Effector CD8-positive, alpha-beta T cell (primary cell): ENCODE measurements at places on chromosomes 16 and 17.
A peak's percentile ranks its signal among the peaks of the same experiment; 100 is the strongest.

DNA sequence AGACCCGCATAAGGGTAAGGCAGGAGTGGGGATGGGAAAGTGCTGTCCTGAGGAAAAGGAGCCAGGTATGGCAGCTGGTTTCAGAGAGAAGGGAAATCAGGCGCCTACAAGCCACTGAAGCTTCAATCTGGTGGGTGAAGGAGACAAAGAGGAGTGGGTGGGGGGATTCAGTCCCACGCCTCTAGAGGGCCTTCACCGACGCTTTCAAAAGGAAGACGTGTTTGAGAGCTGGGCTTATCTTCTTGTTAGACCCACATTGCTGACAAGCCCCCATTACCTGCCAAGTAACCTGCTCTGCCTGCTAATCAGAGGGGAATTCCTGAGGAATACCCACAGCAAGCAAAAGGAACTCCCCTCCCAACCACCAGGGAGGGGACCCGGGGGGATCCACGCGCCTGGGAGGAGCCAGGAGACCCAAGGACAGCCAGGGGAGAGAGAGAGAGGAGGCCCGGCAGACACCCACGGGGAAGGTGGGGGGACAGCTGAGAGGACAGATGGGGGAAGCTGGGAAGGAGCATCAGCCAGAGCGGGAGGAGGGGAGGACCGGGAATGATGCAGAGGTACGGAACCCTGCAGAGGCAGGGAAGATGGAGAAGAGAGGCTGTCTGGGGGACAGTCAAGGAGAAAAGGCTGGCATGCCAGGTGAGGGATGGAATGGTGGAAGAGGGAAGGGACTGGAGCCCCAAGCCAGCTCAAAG lies 1.0 kb downstream of the MTMR4 start:
- peak; percentile 19 for DNase-seq

DNA sequence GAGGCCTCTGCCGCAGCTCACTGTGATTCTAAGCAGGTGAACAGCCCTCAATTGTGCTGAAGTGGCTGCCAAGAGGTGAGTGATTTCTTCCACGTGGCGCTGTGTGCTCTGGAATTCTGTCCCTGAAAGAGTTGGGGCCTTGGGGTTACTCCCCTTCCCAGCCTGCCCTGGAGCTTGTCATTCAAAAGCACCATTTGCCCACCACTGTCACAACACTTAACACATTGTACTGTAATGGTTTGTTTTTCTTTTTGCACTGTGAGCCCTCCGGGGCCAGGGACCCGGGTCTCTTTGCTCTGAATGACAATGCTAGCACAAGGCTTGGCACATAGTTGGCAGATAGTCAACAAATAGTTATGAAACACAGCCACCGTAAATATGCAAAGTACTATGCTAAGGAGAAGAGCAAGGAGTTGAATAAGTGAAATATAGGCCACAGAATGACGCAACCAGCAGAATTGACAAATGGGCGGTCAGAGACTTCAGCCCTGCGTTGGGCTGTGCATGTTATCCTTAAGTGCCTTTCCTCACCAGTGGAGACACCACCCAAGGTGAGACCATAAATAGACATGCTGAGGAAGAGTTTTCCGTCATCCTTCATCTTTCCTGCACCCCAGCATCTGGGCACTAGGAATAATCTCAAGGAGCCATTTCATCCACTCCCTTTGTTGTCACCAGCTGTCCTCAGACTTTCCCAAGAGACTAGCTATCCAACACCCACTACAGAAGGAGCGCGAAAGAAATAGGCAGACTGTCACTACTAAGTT lies 112.0 kb upstream of the DNAH9 start:
- DNase-seq: no peak

DNA sequence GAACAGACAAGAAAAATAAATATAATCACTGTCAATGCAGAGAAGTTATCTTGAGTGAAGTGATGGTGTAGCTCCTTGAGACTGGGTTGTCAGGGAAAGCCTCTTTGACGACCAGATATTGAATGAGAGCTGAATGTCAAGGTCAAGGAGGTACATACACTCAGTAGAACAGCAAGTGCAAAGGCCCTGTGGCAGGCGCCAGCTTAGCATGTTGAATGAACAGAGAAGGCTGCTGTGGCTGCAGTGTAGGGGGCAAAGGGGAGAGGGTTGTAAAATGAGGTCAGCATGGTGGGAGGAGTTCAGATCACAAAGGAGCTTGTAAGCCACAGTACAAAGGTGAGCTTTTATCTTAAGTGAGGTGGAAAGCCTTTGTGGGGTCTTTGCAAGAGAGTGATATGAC lies 111.5 kb downstream of the ZFHX3 start:
- DNase-seq: no peak

DNA sequence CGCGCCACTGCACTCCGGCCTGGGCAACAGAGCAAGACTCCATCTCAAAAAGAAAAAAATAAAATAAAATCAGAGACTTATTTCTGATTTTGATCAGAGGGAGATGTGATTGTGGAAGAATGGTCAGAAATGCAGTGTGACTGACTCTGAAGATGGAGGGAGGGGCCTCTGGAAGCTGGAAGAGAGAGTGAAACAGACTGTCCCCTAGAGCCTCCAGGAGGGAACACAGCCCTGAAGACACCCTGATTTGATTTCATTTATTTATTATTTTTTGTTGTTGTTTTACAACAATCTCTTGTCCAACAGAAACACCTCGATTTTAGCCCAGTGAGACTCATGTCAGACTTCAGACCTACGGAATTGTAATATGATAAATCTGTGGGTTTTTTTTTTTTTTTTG lies 26.1 kb downstream of the BCL7C start:
- DNase-seq: no peak

- DNase-seq: no peak
Observed at GRCh38 chr16:52825892-52826291, 226.8 kb downstream of the CHD9NB start.

DNA sequence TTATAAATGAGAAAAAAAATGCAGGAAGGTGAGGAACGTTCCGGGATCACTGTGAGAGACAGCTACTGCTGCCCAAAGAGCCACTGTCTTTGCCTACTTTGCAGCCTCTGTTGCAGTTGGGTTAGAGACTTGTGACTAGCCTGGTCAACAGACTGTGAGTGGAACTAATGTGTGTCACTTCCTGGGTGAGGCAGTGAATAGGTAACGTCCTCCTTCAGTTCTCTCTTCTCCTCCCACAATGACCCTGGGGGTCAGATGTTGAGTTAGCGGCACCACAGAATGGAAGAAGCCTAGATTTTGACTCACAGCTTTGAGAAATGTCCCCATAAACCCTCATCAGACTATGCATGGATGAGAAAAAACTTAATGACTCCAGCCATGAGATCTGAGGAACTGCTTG lies 5.2 kb downstream of the C16orf46 start:
- no peak for DNase-seq

- no peak for DNase-seq
Observed at GRCh38 chr17:42285346-42286050, 2.8 kb upstream of the STAT5A start.

GRCh38 chr17:29107933-29108822 lies 65.2 kb downstream of the PIPOX start:
- no peak for DNase-seq

- no peak for DNase-seq
Observed at GRCh38 chr17:58338454-58338840, 9.9 kb upstream of the TSPOAP1 start.

DNA sequence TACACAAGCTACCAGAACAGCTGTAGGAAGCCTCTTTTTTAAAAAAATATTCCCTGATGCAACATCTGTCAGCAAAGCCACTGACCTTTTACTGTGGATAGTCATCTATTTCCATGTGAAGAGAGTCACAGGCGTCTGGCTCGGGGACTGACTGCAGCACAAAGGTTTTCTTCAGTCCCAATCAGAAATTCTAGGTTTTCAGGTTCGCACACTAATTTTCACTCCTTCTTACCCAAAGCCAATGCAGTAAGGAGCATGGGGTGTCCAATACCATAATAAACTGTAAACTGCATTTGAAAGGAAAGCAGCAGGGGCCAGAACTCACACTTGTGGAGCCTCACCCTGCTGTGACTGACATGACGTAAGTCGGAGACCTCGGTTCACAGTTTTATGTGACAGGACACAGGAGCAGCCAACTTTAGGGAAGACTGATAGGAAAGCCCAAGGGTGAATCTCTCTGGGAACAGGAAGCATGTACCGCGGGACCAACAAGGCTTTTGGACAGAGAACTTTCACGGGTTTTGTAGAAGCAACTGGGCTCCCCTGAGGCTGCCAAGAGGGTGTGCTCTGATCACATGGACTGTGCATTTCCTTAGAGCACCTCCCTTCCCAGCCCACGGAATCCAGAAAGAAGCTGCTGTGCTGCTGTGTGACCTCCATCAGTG lies 9.1 kb upstream of the TMEM100 start:
- no peak for DNase-seq

GRCh38 chr16:71923941-71924690 lies 28.8 kb downstream of the IST1 start:
- no peak for DNase-seq

- no peak for DNase-seq
Observed at GRCh38 chr17:79843816-79844800, 4.9 kb upstream of the CBX4 start.

DNA sequence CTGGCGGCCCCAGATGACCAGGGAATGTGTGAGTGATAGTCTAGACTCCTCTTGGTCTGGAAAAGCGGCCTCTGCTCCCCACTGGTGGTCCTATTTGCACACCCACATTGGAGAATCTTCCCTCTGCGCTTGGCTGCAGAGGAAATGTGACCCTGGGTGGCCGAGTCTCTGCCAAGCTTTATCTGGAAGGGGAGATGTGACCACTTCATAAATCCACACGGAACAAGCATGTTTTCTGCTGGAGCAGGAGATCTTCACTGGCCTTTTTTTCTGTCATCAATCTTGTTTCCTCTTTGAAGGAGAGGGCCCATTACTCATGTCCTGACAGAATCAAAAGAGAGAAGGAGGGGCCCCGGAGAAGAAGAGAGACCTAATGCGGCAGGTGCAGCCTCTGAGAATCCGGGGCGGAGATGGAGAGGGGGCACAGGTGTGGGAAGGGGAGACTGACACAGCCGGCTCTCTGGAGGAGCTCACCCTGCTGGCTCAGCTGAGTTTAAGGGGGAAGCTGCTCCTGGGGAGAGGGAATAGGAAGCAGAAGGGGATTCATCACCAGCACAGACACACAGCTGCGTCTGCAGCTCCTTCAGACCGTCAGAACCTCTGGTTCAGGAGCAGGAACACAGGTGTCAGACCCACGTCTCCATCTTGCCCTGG lies 116.3 kb downstream of the SOX9 start:
- no peak for DNase-seq

DNA sequence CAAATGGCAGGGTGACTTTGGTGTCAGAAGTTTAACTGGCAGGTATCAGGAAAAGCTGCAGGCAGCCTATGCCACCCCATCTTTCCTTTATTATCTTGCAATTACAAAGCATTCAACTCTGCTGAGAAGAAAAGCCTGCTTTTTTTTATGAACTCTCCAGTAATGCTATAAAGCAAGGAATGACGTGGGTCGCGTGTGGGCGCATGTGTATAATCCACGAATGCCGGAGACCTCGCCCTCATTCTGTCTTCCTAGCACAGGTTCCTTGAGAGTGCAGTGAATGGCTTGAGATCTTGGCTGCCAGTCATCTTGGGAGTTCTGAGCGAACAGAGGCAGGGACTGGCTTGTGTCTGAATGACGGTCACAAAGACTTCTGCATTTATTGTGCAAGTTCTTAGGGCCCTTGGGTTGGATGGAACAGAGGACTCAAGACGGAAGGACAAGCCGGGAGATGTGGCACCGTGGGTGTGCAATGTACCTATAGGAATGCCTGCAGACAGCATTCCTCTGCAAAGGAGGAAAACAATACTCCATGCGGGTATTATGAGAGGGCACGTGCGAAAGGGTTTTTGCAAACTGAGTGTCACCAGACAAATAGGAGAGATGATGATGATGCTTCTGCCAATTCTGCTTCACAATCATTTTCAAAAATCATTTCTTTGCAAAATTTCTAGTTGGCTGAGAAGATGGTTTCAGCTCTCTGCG lies 96.1 kb upstream of the ELAC2 start:
- DNase-seq: no peak

GRCh38 chr16:15572329-15573001 lies 70.5 kb downstream of the MARF1 start:
- DNase-seq: no peak

GRCh38 chr16:23520500-23520899 lies 10.2 kb upstream of the GGA2 start:
- DNase-seq: no peak

GRCh38 chr17:75260641-75261335 lies 618 bp downstream of the GGA3 start:
- peak; percentile 48 for DNase-seq

GRCh38 chr17:4529533-4530152 lies 25.5 kb downstream of the MYBBP1A start:
- DNase-seq: no peak

DNA sequence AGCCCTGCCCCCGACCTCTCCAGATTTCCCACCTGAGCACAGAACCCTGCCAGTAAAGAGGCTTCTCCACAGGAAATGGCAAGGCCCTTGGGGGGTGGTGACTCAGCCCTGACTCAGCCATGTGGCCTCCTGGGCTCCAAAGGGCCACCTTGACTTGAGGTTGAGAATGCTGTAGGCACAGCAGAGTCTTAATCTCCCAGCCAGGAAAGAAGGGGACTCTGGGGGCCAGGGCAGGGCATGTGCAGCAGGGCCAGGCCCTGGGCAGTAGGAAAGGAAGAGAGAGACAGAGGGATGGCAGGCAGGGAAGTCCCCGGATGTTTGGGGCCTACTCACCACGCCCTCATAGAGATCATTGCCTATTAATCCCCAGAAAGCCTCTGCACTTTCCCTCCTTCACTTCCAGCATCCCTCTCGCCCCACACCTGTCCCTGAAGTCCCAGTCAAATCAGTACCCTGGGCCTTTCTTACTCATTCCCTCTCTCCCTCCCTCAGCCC lies 4.8 kb upstream of the ITGA3 start:
- DNase-seq: no peak

DNA sequence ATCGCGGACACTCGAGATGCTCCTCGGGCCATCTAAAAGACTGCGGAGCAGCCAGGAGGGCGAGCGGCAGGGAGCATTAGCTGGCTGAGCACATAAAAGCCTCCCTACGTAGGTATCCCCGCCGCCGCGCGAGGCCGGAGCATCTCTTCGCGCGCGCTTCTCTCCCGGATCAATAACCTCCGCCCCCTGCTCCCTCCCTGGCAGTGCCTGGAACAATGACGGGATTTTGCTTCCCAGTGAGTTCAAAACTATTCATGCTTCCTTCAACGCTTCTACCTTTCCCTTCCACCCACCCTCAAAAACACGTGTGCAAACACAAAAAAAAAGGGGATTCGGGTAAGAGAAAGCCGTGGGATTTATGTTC lies 984 bp downstream of the CENPV start:
- DNase-seq: no peak

DNA sequence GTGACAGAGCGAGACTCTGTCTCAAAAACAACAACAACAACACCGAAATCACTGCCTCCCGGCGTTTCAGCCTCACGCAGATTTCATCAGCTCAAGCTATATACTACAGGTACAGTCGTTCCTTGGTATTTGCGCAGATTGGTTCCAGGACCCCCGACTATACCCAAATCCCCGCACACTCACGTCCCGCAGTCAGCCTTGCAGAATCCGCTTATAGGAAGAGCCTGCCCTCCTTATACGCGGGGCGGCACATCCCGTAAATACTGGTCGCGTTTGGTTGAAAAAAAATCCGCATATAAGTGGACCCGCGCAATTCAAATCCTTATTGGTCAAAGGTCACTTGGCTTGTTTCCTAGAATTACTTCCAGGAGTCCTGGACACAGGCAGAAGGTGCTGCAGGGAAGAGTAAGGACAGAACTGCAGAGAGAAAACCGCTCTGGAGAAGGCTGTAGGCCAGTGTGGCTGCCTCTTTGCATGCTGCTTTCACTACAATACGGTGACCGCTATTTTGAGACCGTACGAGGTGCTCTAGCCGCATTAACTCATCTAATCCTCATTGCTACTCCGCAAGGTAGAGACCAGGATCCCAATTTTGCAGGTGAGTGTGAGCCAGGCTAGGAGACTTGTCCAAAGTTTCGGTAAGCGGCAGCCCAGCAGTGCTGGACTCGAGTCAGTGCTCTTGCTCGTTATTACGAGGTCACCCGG lies 718 bp downstream of the NDUFAB1 start:
- DNase-seq: no peak
